ENCODE measurements at places on chromosomes 6 and 20.

- DNase-seq: no peak
These were observed 13.4 kb upstream of the MYO6 start for GRCh38 chr6:75735491-75736186.

GRCh38 chr20:1418350-1418749 is 25.5 kb upstream of the FKBP1A start:
- no peak for DNase-seq

DNA sequence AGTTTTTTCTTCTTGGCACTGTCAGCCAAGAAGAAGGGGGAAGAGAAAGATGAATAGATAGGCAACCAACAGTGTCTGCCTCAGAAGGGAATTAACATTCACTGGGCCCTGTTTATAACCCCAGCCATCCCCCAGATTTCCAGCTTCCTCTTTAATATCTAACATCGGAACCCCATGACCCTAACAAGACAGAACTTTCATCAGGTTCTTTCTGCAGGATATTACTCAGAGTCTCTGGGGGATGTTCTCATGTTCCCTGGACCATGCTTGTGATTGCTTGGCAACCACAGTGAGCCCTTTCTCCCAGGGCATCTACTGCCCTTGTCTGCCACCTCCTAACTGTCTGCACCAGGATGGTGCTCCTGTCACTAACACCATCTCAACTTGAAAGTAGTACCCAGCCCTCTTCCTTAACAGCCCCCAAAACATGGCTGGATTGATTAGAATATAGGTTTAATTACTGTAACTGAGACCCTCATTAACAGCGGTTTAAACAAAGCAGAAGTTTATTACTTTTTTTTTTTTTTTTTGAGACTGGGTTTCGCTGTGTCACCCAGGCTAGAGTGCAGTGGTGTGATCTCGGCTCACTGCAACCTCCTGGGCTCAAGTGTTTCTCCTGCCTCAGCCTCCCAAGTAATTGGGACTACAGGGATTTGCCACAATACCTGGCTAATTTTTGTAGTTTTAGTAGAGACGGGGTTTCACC is 12.0 kb upstream of the PTPN1 start:
- no peak for DNase-seq

DNA sequence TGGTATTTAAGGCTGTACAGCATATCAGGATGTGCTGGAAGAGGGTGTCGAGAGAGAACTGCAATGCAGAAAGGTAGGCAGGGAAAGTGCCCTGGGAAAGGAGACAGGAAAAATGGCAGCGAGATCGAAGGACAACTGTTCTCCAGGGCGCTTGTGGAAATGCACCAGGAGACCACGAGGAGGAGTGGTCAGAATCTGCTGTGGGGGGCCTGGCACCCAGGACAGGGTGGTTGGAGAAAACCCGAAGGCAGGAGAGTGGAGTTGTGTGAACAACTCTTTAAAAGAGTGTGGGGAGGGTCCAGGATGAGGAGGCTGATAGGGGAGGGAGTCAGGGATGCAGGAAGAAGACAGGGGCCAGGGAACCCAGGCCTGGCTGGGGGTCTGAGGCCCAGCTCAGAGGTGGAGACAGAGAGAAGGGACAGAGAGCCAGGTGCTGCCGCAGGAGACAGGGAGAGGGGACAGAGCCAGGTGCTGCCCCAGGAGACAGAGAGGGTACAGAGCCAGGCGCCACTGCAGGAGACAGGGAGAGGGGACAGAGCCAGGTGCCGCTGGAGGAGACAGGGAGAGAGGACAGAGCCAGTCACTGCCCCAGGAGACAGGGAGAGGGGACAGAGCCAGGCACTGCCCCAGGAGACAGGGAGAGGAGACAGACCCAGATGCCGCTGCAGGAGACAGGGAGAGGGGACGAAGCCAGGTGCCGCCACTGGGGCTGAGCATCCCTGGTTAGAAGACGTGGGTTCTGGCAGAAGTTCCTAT is 9.3 kb downstream of the SLC22A1 start:
- no peak for DNase-seq

DNA sequence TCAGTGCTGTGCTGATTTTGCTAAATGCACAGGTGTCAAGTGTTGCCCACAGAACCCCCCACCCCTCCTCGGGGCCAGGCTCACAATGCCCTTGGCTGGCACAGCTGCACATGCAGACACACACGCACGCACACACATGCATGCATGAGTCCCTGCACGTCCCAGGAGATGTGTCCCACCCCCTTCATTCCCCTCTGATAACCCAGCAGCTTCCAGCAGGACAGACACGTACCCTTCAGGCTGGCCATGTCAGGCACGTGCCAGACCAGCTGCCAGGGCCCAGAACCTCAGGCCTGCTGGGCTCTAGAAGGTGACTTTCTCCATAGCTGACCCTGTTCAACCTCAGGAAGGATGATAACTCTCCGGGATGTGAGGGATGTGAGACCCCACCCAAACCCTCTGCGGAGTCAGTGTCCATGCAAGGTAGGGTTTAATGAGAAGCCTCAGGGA is 44.4 kb downstream of the MRPL14 start:
- no peak for DNase-seq

DNA sequence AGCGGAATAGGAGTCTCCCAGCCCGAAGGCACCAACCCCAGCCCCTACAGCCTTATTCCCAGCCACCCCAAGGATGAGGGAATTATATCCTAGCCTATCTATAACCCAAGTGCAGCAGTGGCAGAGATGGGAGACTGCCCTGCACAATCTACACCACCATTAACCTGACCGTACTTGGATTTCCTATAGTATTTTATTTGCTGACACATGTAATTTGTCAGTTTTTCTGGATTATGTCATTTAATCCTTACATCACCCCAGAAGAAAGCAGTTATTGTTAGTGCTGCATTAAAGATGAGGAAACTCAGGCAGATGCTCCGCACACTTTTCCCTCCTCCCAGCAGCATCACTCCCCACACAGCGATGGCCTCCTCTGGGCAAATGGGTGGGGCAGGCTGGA is 6.0 kb downstream of the BFSP1 start:
- DNase-seq: no peak
